Naive thymus-derived CD4-positive, alpha-beta T cell (primary cell): ENCODE measurements at places on chromosomes 6 and 20.

DNA sequence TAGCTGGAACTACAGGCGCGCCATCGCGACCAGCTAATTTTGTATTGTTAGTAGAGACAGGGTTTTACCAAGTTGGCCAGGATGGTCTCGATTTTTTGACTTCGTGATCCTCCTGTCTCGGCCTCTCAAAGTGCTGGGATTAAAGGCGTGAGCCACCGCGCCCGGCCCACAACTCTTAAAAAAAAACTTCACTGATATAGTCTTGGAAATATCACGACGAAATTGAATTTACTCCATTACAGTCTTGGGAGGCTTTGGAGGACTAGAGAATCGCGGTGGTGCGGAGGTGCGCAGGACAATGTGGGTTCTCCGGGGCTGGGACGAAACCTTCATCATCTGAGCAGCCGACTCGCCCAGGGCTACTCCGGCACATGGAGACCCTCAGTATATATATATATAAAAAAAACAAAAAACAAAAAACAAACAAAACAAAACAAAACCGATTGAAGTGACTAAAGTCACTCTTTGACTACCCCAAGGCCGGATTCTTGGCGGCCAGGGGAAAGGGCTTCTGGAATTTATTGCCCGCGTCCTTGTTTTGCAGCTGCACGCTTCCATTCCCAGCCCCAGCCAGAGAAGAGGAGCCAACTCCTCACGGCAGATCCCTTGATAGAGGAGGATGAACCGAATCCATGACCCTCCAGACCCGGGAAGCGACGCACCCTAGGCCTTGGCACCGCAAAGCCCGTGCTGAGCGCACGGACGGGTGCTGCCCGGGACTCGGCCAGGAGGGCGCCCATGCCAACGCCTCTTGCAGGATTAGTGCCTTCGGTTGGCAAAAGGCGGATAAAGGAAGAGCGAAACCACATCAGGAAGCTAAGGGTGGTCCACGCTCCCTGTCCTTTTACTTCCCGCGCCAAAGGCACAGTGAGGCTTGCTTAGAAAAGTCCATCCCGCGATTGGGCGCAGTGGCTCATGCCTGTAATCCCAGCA, 1.7 kb upstream of the GCM2 start:
- DNase-seq, result no peak

DNA sequence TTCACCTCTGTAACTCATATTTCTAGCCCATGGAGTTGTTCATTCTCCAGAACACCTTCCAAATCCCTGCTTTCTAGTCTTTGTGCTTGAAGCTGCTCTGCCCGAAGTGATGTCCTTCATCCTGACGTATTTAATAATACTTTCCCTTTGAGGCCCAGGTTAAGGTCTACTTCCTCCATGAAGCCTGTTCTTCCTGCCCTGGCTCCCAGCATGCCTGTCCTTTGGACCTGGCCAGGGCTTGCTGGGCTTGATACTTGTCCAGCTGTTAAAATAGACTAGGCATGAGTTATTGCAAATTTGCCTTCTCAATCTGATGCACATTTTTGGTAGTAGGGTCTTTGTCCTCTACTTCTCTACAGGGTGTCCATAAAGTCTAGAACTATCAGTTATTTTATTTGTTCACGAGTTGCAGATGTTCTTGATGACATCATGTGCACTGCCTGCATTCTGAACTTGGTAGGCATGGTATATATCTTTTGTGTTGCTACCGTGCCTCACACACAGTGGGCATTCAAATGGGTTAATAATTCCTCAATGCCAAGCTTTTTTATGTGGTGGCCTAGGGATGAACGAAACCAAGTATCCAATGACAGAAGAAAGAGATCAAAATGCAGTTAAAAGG, 3.1 kb upstream of the MAP7 start:
- DNase-seq, result no peak

DNA sequence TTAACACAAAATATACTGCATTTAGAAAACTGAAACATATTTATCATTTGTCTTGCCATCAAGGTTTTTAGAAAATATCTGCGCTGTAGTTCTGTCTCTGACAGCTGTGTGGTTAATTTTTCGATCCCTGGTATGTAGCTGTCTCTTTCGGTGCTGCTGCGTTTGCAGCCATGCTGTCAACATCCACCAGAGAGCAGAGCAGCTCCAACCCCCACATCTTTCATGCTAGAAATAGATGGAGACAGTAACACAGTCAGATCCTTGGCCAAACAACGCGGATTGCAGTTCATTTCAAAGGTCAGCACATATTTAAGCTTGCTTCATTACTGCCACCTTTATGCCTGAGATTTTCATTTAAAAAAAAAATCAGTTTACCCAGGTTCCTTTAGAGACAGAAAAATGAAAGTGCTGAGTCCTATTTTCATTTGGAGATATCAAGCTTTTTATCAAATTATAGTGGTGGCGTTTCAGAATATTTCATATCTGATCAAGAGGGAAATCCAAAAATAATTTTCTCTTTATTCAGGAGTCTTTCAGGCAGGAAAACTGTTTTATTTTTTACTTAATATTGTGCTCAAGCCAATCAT, 157.7 kb upstream of the MMS22L start:
- no peak for DNase-seq

DNA sequence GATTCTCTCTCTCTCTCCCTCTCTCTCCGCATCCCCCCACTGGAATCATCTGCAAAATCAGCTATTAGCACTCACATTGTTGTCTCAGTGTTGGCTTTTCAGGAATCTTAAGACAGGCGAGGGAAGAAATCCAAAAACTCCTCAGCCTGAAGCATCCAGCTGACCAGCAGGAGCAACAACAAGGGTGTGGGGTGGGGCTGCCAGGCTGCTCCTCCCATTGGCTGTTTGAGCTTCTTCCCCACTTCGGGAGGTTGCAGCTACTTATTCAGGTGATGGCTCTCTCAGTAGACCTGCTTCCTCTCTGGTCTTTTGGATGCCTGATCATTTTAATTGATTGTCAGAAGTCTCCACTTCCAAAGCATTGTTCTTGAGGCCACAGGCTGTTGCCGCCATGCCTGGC, 24.1 kb upstream of the SLC32A1 start:
- no peak for DNase-seq

GRCh38 chr6:140782941-140783340, 1349.8 kb upstream of the GJE1 start:
- no peak for DNase-seq

DNA sequence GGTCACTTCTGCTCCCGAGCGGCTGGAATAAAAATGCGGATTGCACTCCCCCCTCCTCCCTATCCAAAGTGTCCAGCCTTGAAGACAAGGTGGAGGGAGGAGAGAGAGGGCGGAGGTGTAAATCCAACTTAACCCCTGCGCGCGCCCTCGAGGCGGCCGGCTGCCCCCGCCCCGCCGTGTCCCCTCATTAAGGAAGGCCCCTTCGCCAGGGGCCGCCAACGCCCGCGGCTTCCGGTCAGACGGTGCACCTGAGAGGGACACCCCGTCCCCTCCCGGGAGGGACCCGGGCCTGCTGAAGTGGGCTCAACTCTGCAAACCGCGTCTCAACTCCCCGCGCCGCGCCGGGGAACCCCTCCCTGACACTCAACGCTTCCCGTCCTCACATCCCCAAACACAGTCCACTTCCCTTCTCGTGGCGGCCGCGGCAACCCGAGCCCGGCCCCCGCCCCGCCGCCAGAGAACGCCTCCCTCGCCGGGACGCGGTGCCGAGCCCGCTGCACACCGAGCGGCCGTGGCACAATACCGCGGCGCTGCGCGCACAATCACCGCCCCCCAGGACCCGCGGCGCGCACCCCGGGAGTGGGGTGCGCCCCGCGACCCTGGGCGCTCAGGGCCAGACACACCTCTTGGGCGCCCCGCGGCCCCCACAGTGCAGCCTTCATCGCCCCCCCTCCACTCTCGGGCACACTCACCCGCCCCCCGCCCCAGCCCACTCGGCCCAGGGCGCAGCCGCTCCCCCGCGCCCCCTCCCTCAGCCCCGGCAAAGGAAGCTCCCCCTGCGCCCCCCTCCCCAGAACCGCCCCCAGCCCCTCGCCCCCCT, 102.5 kb downstream of the NOL4L start:
- DNase-seq, result no peak

DNA sequence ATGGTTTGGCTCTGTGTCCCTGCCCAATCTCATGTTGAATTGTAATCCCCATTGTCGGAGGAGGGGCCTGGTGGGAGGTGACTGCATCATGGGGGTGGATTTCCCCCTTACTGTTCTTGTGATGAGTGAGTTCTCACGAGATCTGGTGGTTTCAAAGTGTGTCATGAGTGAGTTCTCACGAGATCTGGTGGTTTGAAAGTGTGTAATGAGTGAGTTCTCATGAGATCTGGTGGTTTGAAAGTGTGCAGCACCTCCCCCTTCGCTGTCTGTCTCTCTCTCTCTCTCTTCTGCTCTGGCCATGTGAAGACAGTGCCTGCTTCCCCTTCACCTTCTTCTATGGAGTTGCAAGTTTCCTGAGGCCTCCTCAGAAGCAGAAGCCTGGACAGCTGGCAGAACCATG, 87.6 kb downstream of the MYLK4 start:
- no peak for DNase-seq

GRCh38 chr6:431504-431903, 40.0 kb downstream of the IRF4 start:
- no peak for DNase-seq

DNA sequence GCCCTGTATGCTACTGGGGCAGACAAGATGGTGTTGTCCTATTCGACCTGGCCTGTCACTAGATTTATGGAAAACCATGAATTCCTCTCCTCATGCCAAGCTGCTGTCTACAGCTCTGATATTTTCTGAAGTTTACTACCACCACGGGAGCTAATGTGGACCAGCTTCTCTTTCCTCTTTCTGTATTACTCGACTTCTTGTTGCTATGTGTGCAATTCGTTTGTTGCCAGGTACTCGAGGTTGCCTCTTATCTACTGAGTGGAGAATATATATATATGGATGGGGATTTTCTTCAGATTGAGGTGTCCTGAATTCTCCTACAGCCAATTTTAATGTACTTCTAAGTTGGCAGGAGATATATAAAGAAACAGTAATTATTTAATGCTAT, 34.7 kb downstream of the MAN1A1 start:
- no peak for DNase-seq

GRCh38 chr20:46544576-46544975, 5.9 kb downstream of the OCSTAMP start:
- DNase-seq, result no peak

DNA sequence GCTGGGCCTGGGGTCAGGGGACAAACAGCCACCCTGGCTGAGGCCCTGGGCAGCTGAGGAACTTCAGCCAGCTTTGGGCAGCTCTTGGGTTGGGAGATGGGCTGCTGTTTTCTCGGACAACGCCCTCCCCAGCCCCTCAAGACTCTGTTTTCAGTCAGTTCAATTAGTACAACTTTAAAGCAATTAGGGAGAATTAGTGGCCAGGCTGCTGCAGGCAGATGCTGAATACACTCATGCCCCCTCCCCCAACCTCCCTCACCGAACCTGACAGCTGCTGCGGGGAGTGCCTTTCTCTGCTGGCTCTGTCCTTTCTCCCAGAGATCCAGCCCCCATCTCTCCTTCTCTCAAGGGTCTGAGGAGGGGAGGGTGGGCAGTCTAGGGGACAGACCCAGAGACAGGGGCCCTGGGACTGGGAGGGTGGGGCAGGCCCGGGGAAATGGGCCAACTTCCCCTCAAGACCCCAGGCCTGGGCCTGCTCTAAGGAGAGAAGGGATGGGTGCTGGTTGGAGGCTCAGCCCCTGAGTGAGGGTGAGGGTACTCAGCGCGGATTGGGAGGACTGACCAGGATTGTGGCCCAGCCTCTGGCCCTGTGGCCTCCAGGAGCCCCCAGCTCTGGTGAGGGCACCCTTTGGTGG, 17.8 kb upstream of the MYT1 start:
- no peak for DNase-seq

- no peak for DNase-seq
Measured at GRCh38 chr6:111417181-111417585, 65.8 kb downstream of the REV3L start.

GRCh38 chr6:120894077-120894476, 440.2 kb downstream of the TBC1D32 start:
- no peak for DNase-seq

GRCh38 chr6:4970739-4971395, 33.0 kb downstream of the RPP40 start:
- DNase-seq, result no peak

- DNase-seq, result no peak
Measured at GRCh38 chr6:26383624-26384417, 913 bp downstream of the BTN2A2 start.

DNA sequence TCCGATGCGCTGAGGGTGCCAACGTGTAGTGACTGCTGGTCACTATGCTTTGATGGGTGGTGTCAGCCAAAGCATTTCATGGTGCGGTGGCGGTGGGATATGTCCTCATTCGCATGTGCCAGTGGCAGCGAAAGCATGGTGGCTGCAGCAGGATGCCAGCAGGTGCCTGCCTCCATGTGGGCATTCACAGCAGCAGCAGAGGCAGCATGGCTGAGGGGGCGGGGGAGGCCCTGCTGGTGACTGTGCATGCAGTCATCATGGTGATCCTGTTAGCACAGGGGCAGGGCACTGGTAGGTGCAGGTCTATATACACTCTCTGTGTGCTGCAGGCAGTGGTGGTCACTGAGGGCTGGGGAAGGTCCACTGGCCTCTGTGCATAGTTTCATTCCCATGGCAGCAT, 22.0 kb downstream of the FIG4 start:
- no peak for DNase-seq

DNA sequence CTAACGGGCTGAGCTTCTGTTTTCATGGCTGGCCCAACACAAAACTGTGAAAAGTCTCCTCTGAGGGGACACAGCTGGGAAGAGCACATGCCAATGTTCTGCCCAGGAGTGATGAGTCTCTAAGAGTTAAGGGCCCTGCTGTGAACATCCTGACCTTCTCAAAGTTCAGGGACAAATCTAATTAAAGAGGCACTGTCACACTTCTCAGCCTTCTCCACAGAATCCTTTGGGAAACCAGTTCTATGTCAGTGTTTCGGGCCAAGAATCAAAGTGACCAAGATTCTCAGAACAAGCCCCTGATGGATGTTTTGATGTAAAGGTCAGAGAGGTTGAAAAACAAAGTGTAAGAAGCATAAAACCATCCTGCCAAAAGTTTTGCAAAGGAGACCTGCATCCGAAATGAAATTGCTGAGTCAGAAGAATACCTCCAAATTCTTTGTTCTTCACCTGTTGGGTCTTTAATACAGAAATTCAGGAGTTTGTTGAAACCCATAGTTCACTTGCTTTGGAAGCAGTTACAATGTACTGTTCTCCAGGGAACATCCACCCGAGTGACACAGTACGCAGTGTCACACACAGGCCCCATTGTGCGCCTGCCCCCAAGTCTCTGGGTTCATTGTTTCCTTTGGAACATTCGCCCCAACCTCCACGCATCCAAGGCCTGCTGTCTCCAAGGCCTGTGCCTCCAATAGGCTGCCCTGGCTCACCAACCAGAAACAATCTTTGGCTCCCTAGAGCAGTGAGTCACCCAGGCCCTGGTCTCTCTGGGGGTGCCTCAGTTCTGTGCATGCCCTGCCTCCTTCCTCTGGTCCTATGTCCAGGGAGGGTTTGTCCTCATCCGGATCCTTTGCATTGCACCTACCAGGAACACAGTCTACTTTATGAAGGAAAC, 65.5 kb upstream of the QKI start:
- DNase-seq, result no peak

GRCh38 chr6:157631838-157632614, 191.0 kb upstream of the SNX9 start:
- DNase-seq, result no peak

GRCh38 chr6:147227770-147228320, 23.6 kb downstream of the STXBP5 start:
- DNase-seq, result no peak

GRCh38 chr6:144675231-144675861, 390.2 kb downstream of the UTRN start:
- DNase-seq, result no peak
